ENCODE measurements at places on chromosomes 2 and 18.

DNA sequence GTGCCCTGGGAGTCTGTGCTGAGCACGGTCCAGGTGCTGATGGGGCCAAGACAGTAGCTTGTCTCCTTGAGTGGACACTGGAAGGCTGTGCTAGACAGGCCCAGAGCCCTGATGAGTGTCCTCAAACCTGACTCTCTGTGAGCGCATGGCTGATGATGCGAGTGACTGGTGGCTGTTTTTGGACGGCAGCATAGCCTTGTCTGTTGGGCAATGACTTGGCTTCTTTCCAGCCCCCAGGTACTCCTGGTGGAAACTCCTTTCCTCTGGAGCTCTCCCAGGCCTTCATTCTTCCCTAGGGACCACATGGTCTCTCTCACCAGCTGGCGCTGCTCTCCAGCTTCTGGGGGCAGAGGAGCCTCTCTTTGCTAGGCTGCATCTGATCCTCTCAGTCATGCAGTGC lies 207.6 kb upstream of the SMIM21 start:
- DNase-seq: no peak

GRCh38 chr18:25097057-25097456 lies 254.9 kb downstream of the ZNF521 start:
- no peak for DNase-seq

DNA sequence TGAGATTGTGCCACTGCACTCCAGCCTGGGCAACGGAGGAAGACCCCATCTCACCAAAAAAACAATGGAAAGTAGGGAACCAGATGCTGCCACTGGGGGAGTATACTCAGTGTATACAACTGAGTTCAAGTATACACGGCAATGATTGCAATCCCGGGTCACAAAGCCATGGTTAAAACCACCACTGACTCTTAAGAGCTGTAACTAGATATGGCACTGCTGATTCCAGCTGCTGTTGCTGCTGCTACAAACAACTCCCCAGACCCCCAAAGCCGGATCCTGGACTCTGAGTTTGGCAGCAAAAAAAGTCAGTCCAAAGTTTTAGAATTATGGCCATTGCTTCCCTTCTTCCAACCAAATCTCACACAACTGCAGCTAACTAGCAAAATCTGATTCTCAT lies 43.7 kb upstream of the COX7A2L start:
- no peak for DNase-seq

DNA sequence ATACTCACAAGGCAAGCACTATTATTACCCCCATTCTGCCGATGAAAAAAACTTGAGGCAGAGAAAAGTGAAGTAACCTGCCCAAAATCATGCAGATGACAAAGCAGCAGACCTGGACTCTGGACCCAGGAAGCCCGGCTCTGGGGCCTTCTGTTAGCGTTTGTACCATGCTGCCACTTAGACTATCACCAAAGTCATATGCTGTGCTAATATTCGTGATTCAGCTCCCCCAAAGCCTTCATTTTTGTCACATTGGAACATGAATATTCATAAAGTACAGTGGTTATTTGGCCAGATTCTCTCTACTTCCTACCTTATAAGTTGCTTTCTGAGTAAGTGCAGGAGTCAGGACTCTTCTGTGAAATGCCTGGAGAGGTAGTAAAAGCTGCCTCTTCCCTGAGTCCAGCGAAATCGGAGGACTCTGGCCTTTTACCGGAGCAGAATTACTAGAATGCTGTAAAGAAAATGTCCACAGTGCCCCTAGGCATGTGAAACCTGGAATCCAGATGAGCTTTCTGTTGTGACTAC lies 86.7 kb downstream of the FTCDNL1 start:
- DNase-seq: no peak

GRCh38 chr2:215737477-215737876 lies 275.9 kb downstream of the MREG start:
- DNase-seq: no peak

DNA sequence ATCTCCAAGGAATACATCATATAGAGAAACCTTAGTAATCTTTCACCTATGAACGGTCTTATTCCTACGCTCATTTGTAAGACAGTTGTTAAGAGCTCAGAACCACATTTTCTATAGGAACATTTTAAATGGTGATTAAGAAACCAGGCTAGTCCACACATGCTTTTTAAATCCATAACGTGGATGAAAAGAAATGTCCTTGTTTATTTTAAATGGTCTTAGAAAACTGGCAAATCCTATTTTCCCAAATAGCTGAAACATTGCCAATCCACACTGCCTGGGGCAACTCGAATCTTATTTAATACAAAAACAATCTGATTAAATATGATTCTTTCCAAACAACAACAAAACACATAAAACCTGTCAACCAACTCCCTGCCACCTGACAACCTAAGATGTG lies 23.7 kb downstream of the METTL8 start:
- no peak for DNase-seq

DNA sequence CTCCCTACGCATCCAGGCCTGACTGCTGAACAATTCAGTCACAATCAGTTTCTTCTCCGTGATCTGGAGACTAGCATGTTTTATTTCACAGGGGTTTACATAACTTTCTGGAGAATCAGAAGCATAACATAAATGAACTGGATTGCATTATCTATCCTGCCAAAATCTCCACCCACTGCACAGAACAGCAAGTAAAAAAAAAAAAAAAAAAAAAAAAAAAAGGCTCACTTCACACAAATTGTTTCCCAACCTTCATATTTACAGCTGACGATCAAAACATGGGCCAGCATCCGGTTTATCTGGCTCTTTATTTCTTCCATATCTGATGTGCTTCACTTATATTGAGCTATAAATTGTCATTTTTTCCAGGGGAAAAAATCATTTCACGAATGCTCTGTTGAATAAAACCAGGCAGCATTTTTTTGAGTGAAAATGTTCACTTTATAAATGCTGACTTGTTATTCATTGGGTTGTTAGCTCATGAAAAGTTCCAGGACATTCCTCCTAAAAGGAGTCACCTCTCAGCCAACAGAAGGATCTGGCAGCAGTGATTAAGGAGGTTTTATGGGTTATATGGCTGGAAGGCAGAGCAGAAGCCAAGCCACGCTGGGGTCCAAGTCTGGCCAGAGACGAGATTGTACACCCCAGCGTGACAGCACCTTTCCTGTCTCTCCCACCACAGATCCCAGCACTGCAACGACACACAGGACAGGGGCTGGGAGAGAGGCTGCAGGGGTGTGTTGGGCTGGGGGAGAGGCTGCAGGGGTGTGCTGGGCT lies 51.2 kb upstream of the GLI2 start:
- DNase-seq: no peak

GRCh38 chr18:40326985-40327384 lies 1628.0 kb upstream of the PIK3C3 start:
- no peak for DNase-seq

GRCh38 chr2:18299423-18300212 lies 260.8 kb downstream of the RDH14 start:
- no peak for DNase-seq

DNA sequence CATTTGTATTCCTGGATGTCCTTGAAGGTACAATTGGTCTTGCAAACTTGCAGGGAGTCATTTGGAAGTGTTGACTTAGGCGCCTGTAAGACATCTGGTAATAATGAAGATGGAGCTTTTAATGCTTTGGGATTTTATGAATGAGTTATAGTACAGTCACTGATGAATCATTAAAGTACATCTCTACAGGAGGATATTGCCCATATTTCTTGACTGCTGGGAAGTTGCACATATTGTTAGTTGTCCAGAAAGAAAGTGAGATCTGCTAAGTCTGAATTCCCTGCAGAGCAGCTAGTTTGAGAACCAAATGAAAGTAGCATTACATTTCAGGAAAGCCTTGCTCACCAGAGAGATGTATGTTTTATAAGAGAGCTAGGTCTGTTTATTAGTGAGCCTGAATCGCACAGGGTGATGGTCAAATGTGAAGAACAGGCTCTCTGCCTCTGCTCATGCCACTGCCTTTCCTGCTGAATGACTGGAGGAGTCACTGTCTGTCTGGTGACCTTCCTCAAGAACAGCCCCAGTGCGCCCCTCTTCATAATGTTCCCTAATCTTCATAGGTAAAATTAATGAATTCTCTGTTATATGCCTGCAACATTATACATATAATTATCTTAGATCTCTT lies 138.9 kb upstream of the KLHL14 start:
- no peak for DNase-seq

DNA sequence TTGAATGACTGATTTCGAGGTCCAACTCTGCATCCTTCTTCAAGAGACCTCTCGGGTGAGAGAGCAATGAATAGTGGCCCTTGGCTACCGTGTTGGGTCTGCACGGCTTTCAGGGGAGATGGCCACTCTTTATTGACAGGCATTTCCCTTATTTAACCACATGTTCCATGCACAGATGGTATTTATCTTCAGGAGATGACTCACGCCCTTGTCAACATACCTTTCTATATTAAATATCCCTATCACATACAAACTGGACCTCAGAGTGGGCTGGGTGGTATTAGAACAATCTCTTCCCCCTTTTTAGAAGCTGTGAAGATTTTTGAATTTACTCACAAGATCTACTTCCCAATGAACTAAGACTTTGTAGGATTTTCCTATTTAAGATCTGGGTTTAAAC lies 109.6 kb upstream of the CDC42EP3 start:
- DNase-seq: no peak

GRCh38 chr18:62434798-62435197 lies 88.0 kb upstream of the ZCCHC2 start:
- DNase-seq: no peak

DNA sequence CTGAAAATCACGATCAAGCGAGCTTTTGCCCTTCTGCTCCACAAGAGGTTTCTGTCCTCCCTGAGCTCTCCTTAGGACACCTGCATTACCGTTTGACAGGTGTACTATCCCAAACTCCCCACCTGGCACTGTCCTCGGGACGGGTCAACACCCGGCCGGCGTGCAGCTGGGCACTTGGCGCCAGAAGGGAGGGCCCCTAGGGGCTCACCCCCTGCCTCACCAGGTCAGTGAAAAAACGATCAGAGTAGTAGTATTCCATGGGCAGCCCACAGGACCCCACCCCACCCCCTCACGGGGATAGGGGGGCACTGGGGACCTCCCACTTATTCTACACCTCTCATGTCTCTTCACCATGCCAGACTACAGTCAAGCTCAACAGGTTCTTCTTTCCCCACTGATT lies 117.6 kb upstream of the ANKRD30BL start:
- no peak for DNase-seq

GRCh38 chr2:129301431-129301913 lies 678.0 kb upstream of the RAB6C start:
- DNase-seq: no peak

DNA sequence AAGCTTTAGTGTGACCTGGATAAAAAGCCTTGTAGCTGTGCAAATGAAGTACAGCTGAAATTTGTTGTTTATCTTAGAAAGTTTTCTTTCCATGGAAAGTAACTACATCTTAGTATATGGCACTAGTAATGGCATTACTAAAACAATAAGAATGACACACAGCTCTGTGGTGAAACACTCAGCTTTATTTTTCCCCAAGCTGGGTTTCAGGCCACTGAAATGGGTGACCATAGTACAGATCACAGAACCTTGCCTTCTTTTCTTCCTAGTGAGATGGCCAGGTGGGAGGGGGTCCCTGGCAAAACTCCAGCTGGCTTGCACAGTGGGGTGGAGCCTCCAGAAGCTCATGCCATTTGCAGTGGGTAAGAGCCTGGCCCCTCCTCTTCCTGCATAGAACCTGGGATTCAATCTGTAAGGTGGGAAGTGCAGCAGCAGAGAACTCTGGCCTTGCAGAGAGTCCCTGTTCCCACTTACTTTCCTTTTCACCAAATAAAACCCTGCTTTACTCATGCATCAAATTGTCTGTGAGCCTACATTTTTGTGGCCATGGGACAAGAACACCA lies 17.6 kb upstream of the GRP start:
- DNase-seq: no peak

- DNase-seq: no peak
These were observed 642.6 kb downstream of the METTL4 start for GRCh38 chr18:1928711-1929110.

DNA sequence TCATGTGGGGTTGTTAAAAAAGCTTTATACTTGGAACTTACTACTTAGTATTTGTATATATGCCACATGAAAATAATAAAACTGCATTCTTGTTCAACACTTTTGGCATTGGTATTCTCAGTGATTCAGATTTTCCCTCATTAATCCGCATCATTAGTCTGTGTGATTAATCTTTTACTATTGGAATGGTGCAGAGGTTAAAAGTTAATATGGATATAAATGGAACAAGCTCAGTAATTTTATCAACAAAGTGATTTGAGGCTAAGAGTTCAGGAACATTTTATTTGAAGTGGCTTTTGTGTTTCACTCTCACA lies 45.4 kb upstream of the REG3G start:
- no peak for DNase-seq

DNA sequence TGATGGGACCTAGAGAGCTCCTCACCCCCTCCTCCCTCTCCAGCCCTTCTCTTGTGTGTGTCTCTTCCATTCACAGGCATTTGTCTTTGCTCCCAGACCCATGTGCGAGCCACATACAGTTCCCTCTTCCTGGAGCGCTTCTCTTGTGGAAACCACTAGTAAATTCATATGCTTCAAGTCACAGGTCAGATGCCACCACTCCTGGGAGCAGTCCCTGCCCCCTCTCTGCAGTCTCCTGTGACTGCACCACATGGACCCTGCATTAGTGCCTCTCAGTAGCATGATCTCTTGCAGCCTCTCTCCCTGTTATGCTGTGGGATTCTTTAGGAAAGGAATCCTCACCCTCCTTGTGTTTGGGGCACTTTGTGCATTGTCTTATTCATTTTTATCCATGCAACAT lies 96.5 kb upstream of the NFATC1 start:
- no peak for DNase-seq

GRCh38 chr2:28444956-28445355 lies 50.9 kb upstream of the PLB1 start:
- DNase-seq: no peak

DNA sequence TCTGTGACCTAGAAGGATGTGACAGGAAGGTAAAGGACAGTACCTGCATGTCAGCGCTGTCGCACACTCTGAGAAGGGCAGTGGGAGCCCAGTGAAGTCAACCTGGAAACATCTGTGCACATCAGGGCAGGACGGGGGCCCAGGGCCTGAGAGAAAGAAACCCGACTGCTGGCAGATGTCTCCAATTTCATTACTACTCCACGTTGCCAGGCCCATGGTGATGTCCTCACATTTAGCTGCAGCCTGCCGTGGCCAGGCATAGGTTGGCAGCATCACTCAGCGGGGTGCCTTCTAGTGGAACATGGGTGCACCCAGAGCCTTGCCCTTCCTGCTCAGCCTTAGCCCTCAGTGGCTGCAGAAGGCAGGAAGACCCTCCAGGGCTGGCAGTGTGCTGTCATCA lies 72.3 kb upstream of the FOSL2 start:
- DNase-seq: no peak

GRCh38 chr2:209511637-209512036 lies 87.8 kb downstream of the MAP2 start:
- DNase-seq: no peak

DNA sequence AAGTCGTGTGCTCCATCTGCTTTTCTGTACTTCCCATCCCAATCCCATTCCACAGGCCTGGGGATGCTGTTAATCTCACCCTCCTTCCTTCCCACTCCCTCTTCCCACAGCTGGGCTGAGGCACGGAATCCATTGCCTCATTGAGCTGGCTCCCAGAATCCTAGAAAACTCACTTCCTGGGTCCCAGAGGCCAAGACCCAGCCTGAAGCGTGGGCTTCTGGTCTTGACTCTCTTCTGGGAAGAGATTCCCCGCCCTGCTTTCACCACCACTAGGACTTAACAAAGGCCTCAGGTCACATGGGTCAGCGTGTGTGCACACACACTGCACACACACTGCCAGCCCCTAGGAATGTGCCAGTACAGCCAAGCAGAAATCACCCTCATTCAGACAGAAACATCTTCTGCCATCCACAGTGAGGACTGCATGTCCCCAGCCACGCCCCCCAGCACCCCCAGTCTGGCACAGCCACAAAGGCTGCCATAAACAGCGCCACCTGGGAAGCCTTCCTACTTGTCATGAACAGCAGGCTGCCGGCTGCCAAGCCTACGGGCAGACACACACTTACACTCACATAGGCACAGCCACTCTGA lies 165.8 kb downstream of the TNS1 start:
- no peak for DNase-seq

Measured in stimulated activated CD8-positive, alpha-beta memory T cell treated with anti-CD3 and anti-CD28 coated beads, Interleukin-4, amount 100 ng/mL, for 1 hour (primary cell).